ENCODE measurements at places on chromosomes 16 and 17. TPM values are rescaled to one million over a fixed set of nuclear protein-coding genes. Genes with fewer than 3 reads are reported as not detected.

- no peak for DNase-seq
Observed at GRCh38 chr16:68356919-68357286, 46.1 kb downstream of the PRMT7 start.

GRCh38 chr16:11257131-11257938 is 1.3 kb upstream of the SOCS1 start:
- DNase-seq, result peak; percentile 66

GRCh38 chr17:61426482-61427304 is 25.5 kb upstream of the TBX4 start:
- no peak for DNase-seq

GRCh38 chr16:20743591-20743990 is 2.0 kb upstream of the THUMPD1 start:
- DNase-seq, result no peak

GRCh38 chr17:64611369-64611768 is 50.7 kb downstream of the SMURF2 start:
- DNase-seq, result no peak

DNA sequence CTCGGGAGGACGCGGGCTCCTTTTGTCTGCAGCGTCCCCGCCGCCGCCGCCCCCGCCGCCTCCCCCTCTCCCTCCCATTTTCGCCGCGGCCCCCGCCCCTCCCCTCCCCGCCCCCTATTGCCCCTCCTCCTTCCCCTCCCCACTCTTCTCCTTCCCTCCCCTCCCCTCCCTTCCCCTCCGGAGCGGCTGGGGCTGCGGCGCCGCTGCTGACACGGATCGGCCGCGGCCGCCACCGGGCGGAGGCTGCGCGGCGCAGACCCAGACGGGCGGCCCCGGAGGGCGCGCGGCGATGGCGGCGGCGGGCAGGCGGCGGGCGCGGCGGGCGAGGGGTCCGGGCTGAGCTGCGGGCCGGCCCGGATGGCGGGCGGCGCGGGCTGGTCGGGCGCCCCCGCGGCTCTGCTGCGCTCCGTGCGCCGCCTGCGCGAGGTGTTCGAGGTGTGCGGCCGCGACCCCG is at the start of gene RAB11FIP4:
RAB11FIP4 (plus strand) TSS at position 180 of the 454 bp plus-strand sequence; CDS start at position 358, 178 bp downstream.
- peak; percentile 23 for DNase-seq

- DNase-seq, result no peak
Observed at GRCh38 chr16:15538507-15538906, 104.1 kb downstream of the BMERB1 start.

DNA sequence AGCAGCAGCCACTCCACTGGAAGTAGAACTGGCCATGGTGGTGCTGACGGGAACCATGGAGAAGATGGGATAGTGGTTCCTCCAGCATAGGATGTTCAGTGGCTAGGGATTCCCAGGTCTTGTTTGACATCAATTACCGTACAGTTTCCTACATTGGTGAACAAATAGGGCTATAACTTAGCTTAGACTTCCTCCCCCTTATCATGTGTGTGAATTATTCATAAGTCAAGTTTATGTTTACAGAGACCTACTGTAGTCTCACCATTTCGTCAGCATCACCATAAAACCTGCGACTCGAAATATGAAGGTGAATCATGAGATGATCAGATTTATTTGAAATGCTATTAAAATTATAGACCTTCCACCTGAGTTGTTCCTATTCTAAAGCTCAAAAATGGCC is 1.2 kb downstream of the KRTAP2-3 start:
- no peak for DNase-seq

Gene SDR42E2
- 0.27 TPM for total RNA-seq

Gene CIITA
- 738 TPM for total RNA-seq

Gene DERL2
- 70.0 TPM for total RNA-seq

Gene CCL1
- total RNA-seq, result not detected

Gene GP1BA
- total RNA-seq, result not detected

Gene ZNF597
- 5.0 TPM for total RNA-seq

Gene KRTAP9-8
- total RNA-seq, result not detected

Gene WSCD1
- total RNA-seq, result not detected

Gene DPEP3
- total RNA-seq, result 2.0 TPM

Gene RNF222
- not detected for total RNA-seq
